Left kidney (tissue), 8 donors: ENCODE measurements at places on chromosomes 7 and 10.
A peak's percentile ranks its signal among the peaks of the same experiment; 100 is the strongest.

DNA sequence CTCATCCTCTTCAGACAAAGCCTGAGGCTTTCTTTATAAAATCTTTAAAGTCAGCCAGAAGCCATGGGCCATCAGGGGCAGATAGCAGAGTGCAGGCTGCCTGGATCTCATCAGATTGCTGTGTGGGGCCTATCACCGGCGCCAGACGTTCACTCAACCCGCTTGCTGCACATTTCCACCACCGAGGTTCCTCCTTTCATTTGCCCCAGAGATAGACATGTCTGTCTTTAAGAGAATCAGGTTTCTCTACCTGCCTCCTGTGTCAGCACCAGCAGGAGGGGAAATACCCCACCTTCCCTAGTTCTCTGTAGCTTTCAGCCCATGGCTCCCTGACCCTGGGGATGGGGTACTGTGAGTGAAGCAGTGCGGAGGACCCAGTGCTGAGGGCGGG is 22.0 kb downstream of the SLC18A2 start:
- no peak for DNase-seq

GRCh38 chr7:150432915-150433892 is 17.2 kb upstream of the GIMAP8 start:
- no peak for DNase-seq

- peak; percentile 88 for DNase-seq
These were observed 15.6 kb upstream of the RFC2 start for GRCh38 chr7:74269757-74270277.

- no peak for DNase-seq
These were observed 147.6 kb upstream of the CSTF2T start for GRCh38 chr10:51846856-51847506.

- DNase-seq, result no peak
These were observed 42.8 kb downstream of the CTTNBP2 start for GRCh38 chr7:117830422-117830954.

- peak; percentile 44 for DNase-seq
These were observed 205.2 kb downstream of the GLRX3 start for GRCh38 chr10:130341356-130341755.

DNA sequence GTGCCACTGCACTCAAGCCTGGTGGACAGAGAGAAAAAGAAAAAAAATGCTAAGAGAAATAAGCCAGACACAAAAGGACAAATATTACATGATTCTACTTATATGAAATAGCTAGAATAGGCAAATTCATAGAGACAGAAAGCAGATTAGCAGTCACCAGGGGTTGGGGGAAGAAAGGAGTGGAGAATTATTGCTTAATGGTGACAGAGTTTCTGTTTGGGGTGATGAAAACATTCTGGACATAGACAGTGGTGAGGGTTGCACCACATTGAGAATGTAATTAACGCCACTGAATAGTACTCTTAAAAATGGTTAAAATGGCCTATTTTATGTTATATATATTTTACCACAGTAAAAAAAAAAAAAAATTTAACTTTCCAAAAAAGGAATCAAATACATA is 6.4 kb upstream of the NT5C2 start:
- no peak for DNase-seq

DNA sequence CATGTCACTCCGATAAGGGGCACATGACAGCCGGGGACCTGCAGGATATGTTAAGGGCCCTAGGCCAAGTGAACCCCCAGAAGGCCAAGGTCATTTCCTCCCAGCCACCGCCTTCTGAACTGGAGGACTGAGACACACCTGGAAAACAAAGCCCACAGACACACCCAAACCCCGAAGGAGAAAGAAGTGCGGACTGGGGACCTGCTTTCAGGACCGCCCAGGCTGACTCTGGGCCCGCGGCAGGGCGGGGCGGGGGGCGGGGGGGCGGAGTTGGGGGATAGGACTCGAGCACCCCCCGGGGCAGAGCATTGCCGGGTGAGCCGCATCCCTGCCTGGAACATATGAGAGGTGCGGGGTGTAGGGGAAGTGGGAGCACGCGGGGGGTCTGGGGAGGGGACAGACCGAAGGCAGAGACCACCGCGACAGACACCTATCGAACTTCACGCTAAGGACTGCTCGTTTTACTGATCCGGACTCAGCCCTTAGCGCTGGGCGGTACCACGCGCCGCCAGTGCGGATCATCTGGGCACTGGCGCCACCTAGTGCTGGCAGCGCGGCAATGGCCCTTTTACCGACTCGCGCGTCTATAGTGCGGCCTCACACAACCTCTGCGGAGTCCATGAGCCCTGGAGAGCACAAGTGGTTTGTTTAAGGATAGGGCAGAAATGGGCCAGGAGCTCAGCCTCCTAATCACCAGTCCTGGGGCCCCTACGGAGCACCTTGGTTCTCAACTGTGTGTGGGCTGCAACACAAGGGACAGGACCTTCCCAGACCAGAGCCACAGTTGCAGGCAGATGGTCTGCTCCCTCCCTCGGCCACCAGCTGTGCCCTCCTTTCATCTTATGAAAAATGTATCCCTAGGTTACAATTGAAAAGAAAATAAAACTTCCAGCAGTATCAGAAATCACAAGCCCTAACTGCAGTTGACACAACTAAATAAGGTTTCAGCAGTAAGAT is 157.6 kb downstream of the HERPUD2 start:
- peak; percentile 64 for DNase-seq

DNA sequence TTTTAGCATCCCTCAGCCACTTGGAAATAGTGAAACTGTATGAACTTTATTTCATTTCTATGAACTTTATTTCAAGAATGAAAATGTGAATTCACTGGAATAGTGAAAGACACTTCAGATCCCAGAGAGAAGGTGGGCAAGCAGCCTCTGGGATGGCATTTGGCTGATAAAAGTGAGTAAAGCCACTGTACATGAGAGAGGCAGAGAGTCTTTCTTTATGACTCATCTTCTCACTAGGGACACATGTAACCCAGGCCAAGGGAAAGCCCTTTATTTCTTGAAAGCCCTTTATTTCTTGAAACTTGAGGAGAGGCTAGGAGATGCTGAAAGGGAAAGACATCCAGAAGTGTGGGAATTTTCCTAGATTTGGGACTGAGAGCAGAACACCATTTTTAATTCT is 148.9 kb upstream of the SMIM30 start:
- DNase-seq, result no peak

- DNase-seq, result no peak
These were observed 34.8 kb upstream of the DMBT1 start for GRCh38 chr10:122525788-122526187.

GRCh38 chr7:42689626-42690025 is 222.2 kb downstream of the C7orf25 start:
- DNase-seq, result no peak

GRCh38 chr7:128034825-128035224 is 3.6 kb upstream of the LRRC4 start:
- no peak for DNase-seq
